Iris pigment epithelial cell (primary cell): ENCODE measurements at places on chromosomes 13 and 19.

DNA sequence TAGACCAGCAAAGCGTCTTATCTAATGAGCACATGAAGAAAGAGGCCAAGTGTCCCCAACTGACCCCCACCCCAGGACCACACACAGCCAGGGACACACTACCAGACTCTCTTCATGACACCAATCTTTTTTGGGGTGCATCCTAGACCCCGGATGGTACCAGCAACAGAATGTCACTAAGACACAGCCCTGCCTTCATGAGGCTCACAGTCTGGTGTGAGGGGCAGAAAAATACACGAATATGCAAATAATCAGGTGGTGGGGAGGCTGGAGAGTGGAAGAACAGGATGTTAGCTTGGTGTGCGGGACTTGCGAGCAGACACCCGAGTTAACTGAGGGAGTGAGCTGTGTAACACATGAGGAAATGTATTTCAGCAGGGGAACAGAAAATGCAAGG lies 17.5 kb downstream of the AKT2 start:
- DNase-seq, result no peak

GRCh38 chr13:27336014-27336673 lies 65.5 kb downstream of the RASL11A start:
- peak; percentile 61 for DNase-seq

GRCh38 chr19:15265850-15266248 lies 33.6 kb upstream of the EPHX3 start:
- DNase-seq, result peak; percentile 90

- no peak for DNase-seq
These were observed 12.0 kb upstream of the NUMBL start for GRCh38 chr19:40702337-40703012.

DNA sequence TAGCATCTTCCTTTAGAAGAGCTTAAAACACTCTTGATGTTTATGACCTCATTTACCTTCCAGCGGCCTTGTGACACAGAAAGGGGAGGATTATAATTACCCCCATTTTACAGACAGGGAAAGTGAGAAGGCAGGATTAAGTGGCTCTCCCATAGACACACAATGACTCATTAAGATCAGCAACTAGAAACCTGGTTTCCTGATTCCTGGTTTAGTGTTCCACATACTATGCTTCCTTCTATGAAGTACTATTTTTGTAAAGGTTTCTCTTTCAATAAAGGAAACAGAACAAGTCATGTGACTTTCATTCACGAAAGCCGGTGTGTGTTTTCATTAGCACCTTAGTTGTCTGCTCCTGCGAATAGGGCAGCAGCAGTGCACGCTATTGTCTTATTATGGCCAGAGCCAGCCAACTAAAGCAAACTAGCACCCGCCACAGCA lies 8.3 kb downstream of the IRS2 start:
- peak; percentile 74 for DNase-seq

DNA sequence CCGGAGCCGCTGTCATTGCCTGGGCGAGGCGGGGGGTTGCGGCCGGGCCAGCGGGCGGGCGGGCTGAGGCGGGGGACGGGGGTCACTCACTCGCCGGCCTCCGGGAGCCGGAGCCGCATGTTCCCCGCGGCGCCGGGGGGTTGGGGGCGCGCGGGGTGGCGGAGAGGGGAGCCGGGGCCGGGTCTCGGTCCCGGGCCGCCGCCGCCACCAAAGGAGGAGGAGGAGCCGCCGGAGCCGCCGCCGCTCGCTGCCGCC lies 149 bp downstream of the MED26 start:
- DNase-seq, result no peak

- no peak for DNase-seq
These were observed 9.0 kb downstream of the APBA3 start for GRCh38 chr19:3752492-3752891.

GRCh38 chr13:44402899-44403445 lies 29.3 kb downstream of the SERP2 start:
- DNase-seq, result no peak

- peak; percentile 1 for DNase-seq
These were observed 32.2 kb upstream of the ZNF726 start for GRCh38 chr19:23882493-23882892.

DNA sequence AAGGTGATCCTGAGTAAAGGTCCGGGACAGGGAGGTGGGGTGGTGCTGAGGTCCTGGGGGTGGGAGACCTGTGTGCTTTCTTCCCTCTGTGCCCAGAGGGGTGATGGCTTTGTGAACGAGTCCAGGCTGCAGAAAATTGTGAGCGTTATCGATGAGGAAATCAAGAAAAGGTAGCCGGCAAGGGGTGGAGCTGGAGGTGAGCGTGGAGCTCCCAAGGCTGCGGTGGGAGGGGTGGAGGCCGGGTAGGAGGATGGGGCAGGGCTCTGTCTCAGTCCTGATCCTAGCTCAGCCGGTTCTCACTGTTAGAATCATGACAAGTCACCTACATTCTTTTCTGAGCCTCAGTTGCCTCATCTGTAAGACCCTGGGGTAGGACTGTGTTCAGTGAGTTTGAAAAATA lies 4.0 kb downstream of the SELENOV start:
- no peak for DNase-seq

DNA sequence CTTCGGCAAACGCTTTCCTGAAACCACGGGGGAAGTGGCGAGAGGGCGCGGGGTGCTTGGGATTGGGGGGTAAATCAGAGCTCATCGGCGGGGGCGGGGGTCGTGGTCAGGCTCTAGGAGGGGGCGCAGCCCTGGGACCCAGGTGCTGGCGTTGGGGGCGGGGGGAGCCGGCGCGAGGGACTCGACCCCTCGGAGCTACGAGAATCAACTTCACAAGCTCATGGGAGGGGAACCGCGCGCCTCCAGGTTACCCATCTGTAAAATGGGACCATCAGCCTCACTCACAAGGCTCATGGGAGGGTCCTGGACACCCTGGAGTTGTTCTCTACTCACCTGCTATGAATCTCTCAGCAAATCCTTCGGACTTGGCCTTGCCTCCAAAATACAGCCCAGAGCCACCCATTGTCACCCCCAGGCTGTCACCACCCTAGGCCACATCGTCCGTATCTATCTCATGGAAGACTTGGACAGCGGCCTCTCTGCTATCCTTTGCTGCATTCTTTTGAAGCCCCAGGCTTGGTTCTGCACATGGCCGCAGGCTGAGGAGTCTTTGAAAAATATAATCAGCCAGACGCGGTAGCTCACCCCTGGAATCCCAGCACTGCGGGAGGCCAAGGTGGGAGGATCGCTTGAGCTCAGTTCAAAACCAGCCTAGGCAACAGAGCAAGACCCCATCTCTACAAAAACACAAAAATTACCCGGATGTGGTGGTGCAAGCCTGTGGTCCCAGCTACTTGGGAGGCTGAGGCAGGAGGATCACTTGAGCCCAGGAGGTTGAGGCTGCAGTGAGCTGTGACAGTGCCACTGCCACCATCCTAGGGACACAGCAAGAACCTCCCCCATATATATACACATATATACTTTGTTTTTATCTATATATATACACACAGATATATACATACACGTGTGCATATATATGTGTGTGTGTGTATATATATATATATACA lies 939 bp upstream of the RANBP3 start:
- no peak for DNase-seq

- DNase-seq, result no peak
These were observed 39.2 kb downstream of the TSSK6 start for GRCh38 chr19:19475849-19476828.
